Caco-2 (cell line): ENCODE measurements at places on chromosomes 12 and 14. TPM values are rescaled to one million over a fixed set of nuclear protein-coding genes. Genes with fewer than 3 reads are reported as not detected.

DNA sequence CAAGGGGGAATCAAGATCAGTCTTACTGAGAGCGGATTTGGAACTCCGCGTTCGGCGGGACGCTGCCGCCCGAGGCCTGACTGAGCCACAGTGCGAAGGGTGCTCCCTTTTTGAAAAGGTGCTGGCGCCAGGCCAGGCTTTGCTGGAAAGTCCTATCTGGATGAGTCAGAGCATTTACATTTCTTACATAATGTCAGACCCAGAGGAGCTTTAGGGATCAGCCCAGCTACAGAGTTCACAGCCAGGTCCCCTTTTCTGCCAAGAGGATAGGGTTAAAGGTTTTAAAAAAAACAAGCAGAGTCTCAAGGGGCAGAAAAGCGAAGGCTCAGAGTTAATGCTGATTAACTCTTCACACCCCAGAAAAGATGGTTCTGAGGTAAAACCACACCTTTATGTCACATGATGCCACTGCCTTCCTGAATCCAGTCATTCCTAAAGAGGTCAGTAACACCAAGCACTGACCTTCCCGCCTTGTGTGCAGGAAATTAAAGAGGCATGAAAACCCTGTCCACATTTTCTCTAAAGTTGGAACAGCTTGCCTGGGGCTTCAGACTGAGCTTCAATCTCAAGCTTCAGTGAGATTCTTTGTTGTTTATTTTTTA, 11.7 kb upstream of the FBXL14 start:
- DNase-seq: peak; percentile 89

GRCh38 chr12:28258998-28259397, 68.7 kb downstream of the CCDC91 start:
- no peak for DNase-seq

- DNase-seq: no peak
These were observed 61.1 kb downstream of the NCOR2 start for GRCh38 chr12:124506145-124506831.

DNA sequence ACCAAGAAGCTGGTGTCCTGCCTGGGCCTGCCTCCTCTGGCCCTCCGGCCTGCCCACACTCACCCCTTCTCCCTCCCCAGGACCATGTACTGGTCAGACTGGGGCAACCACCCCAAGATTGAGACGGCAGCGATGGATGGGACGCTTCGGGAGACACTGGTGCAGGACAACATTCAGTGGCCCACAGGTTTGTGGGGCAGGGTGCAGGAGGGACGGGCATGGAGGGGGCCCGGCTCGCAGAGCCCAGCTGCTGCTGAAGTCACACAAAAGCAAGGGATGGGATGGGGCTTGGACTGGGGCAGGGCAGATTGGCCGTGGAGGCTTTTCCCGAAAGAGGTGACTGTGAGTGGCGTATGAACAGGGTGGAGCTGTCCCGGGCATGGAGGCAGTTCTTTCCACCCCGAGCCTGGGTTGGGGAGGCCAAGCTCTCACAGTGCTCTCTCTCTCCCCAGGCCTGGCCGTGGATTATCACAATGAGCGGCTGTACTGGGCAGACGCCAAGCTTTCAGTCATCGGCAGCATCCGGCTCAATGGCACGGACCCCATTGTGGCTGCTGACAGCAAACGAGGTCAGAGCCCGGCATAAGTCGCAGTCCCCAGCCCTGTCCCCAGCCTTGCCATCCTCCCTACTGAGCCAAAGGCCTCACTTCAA, 7.8 kb upstream of the NXPH4 start:
- DNase-seq: no peak

GRCh38 chr12:2386566-2386965, 333.8 kb downstream of the CACNA1C start:
- DNase-seq: peak; percentile 20

GRCh38 chr12:113453330-113453729, 18.3 kb downstream of the LHX5 start:
- DNase-seq: no peak

DNA sequence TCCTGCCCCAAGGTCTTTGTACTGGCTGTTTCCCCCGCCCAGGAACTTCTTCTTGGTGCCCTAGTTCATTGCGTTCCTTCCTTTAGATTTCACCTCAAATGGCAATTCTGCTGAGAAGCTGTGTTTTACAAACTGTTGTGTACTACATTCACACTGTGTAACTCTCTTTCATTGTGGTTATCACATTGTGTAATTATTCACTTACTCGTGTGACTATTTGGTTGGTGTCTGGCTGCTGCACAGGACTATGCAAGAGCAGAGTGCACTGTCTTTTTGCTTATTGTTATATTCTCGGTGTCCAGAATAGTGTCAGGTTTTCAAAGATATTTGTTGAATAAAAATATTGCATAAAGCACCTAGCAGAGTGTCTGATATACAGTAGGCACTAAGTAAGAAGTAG, 177.2 kb upstream of the PRICKLE1 start:
- DNase-seq: no peak

DNA sequence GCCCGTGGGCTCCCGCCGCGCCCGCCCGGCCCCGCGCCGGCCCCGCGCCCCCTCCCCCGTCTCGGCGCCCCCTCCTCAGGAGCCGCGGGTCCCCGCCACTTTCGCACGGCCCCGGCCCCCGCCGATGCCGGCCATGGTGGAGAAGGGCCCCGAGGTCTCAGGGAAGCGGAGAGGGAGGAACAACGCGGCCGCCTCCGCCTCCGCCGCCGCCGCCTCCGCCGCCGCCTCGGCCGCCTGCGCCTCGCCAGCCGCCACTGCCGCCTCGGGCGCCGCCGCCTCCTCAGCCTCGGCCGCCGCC, 263 bp downstream of the RCOR1 start:
- no peak for DNase-seq

- no peak for DNase-seq
These were observed 61.1 kb upstream of the TMEM132D start for GRCh38 chr12:129964826-129965457.

Gene STX2
- total RNA-seq: 11.2 and 12.6 TPM in 2 replicates

Gene REC8
- 8.4 and 10.6 TPM in 2 replicates for total RNA-seq

Gene RNU4-1
- total RNA-seq: 3,380 and 3,645 TPM in 2 replicates

Gene SRRM4
- not detected in 2 replicates for total RNA-seq

Gene FZD10
- total RNA-seq: 0.09 TPM in 2 replicates

Gene TMEM132C
- total RNA-seq: not detected in 2 replicates
